ENCODE measurements at places on chromosomes 6 and 20.

- DNase-seq, result peak; percentile 33
Measured at GRCh38 chr6:134379076-134379475, 61.2 kb upstream of the SGK1 start.

- no peak for DNase-seq
Measured at GRCh38 chr6:141491684-141492083, 641.0 kb upstream of the GJE1 start.

GRCh38 chr6:108825326-108825725, 22.9 kb upstream of the ARMC2 start:
- no peak for DNase-seq

DNA sequence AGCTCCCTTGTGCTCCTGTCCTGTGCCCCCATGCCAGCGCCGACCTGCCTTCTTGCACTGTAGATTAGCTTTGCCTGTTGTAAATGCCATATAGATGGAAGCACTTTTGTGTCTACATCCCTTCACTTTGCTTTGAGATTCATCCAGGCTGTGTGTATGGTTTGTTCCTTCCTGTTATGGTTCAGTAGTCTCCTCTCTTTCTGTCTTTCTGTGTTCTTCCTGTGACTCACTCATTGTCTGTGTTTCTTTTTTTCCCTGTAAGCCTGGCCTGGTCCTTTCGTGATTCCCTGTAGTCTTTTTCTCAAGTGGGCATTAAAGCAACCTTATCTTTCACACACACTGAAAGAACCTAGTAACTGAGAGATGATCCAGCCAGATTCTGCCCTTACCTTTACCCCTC, 66.6 kb downstream of the JARID2 start:
- no peak for DNase-seq

GRCh38 chr6:159126590-159126989, 42.6 kb upstream of the FNDC1 start:
- no peak for DNase-seq

GRCh38 chr6:85402071-85402470, 47.8 kb upstream of the NT5E start:
- DNase-seq, result no peak

GRCh38 chr20:62522748-62523396, 47.1 kb upstream of the GATA5 start:
- DNase-seq, result no peak

GRCh38 chr20:47280228-47280627, 76.3 kb downstream of the ZMYND8 start:
- DNase-seq, result no peak

DNA sequence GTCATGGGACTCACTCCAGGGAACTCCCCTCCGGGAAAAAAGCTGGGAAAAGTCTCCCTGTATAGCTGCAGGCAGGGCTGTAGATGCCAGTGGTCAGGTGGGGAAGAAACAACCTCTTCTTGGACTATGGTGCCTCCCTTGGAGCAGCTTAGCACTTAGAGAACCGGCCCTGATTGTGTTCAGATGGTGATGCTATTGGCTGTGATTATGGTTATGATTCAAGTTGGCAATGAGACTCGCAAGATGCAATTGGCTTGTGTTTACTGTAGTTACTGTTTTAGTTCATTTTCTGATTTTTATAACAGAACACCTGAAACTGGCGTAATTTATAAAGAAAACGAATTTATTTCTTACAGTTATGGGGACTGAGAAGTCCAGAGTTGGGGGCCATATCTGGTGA, 314.7 kb upstream of the RNF24 start:
- DNase-seq, result no peak

All from CD4-positive, alpha-beta T cell treated with Interleukin-12 subunit alpha and Interleukin-12 subunit beta, for 1 hour (primary cell).